AG04449 (cell line): ENCODE measurements at places on chromosomes 6 and 20.

- DNase-seq, result peak; percentile 3
Observed at GRCh38 chr6:42661540-42662153, 60.8 kb downstream of the PRPH2 start.

DNA sequence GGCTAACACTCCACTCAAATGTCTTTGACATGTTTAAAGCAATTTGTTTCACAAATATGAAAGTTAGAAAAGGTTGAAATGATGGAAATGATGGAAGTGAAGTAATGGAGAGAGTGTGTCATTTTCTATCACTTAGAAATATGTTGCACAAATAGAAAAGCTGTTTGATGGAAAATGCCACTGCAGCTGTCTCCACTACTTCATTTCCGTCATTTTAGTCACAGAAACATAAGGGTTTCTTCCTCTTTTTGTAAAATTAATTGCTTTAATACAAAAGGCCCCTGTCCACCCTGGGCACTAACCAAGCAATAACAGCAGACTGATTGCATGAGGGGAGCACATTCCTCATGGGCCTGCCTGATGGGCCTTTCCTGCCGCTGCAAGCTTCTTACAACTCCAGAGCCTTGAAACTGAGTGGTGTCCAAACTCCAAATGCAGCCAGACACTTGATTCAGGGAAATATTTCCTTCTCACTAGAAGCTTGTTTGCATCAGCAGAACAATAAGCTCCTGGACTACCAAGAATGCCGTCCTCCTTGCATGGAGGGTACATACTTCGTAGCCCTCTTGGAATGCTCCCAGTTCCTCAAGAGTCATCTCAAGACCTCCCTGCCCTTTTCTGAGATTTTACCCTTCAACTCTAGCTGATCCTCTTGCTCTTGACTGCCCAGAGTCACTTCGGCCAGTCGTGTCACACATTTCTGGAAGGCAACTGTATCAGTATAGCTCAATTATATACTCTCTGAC lies 36.1 kb downstream of the F13A1 start:
- DNase-seq, result no peak

DNA sequence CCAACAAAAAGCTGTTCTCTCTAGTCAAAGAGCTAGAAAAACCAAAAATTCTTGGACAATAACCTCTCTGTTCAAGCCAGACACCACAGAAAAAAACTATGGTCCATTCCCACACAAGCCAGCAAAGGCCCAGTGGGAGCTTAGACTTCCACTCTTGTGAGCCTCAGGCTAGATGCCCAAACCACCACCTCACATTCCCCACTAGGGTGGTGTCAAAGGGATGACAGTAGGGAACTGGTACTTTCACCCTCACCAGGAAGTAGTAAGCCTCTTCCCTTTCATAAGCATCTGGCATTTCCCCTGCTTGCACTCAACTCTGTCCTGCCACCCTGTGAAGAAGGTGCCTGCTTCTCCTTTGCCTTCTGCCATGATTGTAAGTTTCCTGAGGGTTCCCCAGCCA lies 58.4 kb upstream of the RNF217 start:
- DNase-seq, result no peak

DNA sequence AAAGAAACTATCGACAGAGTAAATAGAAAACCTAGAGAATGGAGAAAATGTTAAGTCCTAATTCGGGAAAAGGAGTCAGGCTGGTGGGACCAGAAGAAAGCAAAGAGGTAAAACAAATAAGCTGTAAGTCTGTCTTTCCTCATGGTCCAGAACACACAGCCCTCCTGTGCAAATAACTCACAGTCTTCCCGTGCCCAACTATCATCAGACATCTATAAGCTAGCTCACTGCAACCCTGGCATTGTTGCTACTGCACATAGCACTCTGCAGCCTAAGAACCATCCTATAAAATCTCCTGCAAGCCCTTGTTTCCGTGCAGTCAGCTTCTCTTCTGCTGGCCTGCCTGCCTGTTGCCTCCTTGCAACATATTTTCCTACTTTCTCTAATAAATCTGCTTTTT lies 17.4 kb downstream of the HLA-DRA start:
- DNase-seq, result no peak

DNA sequence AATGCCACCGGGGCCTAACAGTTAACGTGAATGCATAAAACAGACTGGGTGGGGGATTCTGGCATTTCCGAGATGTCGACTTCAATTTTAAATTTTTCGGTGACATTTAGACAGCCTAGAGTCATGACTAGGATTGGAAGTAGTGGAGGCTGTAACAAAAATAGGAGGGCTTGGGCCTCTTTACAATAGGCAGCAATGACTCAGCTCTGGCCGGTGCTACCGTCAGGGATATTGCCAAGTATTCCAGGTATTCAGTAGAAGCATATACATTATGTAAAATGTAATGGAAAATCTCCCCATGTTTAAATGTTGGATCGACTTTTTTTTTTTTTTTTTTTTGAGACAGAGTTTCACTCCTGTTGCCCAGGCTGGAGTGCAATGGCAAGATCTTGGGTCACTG lies 136.2 kb upstream of the STMND1 start:
- no peak for DNase-seq

DNA sequence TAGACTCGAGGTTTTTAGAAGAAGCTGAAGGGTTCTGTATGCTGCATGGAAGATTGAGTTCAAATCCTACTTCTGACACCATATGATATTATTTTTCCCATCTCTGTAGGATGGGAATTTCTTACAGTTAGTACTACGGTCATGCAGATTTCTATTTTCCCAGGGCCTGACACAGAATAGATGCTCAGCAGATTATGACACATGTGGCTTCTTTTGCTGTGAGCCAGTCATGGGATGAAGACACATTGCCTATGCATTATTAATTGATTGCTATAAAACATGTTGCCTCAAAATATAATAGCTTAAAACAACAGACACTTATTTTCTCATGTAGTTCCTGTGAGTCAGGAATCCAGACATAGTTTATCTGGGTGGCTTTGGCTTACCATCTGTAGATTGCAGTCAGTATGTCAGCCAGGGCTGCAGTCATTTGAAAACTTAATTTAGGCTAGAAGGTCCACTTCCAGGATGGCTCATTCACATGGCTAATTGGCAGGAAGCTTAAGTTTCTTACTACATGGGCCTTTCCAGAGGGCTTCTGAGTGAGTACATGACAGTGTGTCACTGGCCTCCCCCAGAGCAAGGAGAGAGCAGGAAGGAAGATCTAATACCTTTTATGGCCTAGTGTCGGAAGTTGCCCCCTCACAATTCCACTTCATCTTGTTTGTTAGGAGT lies 29.5 kb downstream of the TOP1 start:
- DNase-seq, result peak; percentile 65

DNA sequence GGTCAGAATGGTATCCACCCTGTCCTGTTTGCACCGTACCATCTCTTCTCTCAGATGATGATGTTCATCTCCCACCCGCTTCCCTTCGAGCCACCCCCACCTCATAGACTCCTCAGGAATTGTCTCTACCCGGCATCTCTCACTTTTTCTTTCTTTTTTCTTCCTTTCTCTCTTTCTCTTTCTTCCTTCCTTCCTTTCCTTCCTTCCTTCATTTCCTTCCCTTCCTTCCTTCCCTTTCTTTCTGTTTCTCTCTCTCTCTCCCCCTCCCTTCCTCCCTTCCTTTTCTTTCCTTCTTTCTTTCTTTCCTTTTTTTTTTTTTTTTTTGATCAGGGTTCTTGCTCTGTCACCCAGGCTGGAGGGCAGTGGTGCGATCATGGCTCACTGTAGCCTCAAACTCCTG lies 27.7 kb upstream of the PNPLA1 start:
- no peak for DNase-seq

DNA sequence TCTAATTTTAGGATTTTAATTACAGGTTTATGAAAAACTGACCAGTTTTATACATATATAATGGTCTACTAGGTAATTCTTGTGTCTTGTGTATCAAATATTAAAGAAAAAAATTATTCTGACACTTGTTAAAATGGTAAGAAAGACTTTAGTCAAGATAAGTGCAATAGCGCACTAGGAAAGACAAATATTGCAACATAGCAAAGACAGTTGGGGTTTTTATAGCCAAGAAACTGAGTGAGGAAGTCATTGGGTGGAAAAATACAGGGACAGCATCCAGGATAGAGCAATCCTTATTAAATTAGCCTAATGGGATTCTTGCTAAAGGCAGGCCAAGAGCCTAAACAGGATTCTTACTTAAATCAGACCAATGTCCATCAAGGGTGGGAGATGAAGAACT lies 71.1 kb downstream of the ROS1 start:
- DNase-seq, result no peak

- no peak for DNase-seq
Observed at GRCh38 chr6:140382355-140382754, 1007.9 kb upstream of the CITED2 start.

DNA sequence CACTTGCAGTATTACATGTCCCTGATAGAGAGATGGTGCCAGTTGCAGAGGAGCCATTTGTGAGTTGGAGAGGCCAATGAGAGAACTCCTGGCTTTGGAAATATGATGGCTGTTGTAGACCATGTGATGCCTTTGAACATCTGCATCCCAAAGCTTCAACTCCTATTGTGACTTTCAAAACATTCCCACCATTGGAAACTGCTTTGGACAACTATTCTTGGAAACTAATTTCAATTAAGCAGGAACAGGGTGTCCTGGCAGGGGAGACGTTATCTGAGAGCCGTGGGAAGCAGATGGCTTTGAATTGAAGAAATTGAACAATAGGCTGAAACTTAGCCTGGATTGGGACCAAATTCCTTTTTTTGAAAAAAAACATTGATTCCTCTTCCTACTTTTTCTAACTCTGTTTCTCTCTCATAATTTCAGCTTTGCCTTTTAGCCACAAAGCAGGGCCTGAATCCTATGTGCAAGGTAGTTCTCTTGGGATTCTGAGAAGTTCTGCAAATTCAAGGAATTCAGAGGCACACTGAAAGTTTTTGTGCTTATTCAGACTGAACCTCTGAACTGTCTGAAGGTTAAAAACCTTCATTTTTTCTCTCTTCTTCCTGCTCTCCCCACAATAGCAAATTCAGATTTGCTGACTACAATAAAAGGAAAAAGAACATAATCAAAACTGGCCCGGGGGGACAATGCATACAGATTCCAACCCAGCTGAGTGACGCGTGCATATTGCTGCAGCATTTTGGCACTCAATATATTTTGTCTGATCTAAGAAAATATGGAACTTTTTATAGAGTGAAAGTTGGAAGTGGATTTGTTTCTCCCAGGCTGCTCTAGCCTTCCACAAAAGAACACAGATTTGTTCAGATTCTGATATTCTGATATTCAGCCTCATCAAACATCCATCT lies 720.4 kb upstream of the CHD6 start:
- no peak for DNase-seq

- DNase-seq, result no peak
Observed at GRCh38 chr6:3568396-3569082, 111.7 kb upstream of the SLC22A23 start.

DNA sequence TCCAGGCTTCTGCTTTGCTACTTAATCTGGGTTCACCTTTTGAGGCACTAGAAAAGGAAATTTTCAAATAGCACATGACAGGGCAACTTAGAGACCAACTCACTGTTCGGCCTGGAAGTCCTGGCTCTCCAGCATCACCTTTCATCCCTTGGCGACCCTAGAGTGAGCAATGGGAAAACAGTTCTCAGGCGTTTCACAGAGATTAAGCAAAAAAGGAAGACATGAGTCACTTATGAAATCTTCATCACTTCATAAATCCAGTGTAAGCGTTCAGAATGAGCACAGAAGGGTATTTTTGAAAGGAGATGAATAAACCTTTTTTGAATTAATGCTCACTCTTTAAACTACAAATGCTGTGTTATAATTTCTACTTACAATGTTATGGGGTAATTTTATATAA lies 104.0 kb downstream of the COL12A1 start:
- no peak for DNase-seq

- DNase-seq, result no peak
Observed at GRCh38 chr6:1739680-1740079, 130.0 kb downstream of the FOXC1 start.

DNA sequence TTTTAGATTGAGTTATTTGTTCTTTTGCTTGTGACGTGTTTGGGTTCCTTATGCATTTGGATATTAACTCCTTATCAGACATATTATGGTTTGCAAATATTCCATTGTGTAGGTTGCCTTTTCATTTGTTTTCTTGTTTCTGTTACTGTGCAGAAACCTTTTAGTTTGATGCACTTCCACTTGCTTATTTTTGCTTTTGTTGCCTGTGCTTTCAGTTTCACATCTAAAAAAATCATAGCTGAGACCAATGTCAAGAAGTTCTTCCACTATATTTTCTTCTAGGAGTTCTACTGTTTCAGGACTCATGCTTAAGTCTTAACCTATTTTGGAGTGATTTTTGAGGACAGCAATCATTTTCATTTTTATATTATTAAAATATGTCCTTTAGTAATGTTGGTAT lies 113.5 kb downstream of the EPM2A start:
- DNase-seq, result no peak

GRCh38 chr6:132023490-132023889 lies 72.3 kb upstream of the CCN2 start:
- no peak for DNase-seq

DNA sequence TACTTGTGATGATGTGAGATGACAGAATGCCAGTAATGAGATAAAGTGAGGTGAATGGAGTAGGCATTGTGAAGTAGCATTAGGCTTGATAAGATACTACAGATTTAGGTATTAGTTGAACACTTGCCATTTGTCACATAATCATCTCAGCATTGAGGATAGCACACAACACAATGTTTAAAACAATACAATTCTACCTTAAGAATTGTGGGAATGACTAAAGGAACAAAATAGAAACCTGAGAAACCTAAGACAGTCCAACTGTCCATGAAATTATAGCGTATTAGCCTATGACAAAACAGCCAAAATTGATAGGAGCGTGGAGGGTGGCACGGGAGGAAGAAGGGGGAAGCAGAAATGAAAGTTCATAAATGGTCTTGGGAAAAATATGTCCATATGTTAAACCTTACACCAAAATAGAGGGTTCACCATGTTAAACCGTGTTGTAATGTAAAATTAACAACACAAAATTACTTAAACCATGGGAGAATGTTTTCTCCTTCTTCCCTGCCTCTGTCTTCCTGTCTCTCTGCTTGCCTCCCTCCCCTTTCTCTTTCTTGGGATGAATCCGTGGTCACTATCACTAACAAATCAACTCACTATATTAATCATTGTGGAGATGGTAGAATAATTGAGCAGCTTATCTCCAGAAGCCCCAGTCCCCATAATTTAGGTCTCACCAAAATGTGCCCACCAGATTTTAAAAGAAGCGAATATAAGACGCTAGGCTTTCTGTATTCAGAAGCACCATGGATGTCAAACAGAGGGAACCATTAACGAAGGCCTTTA lies 33.0 kb upstream of the HFE start:
- no peak for DNase-seq
